ENCODE measurements at places on chromosomes 5 and 9.

DNA sequence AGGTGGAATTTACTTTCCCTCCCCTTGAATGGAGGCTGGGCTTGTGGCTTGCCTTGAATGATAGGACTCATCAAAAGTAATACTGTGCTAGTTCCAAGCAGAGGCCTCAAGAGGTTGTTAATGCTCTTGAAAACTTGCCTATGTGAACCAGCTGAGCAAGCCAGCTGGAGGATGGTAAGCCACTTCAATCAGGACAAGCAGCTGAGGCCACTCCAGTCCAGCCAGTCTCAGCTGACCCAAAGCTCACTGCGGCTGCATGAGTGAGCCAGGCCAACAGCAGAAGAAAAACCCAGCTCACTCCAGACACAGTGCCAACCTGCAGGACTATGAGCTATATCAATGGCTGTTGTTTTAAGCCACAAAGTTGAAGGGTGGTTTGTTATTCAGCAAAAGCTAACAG lies 182.8 kb downstream of the MCTP1 start:
- no peak for DNase-seq

GRCh38 chr5:125006011-125006685 lies 259.7 kb upstream of the ZNF608 start:
- DNase-seq, result no peak

- DNase-seq, result no peak
These were observed 40.0 kb downstream of the FBXL7 start for GRCh38 chr5:15539951-15540350.

- no peak for DNase-seq
These were observed 366.0 kb downstream of the HTR1A start for GRCh38 chr5:63596254-63596653.

DNA sequence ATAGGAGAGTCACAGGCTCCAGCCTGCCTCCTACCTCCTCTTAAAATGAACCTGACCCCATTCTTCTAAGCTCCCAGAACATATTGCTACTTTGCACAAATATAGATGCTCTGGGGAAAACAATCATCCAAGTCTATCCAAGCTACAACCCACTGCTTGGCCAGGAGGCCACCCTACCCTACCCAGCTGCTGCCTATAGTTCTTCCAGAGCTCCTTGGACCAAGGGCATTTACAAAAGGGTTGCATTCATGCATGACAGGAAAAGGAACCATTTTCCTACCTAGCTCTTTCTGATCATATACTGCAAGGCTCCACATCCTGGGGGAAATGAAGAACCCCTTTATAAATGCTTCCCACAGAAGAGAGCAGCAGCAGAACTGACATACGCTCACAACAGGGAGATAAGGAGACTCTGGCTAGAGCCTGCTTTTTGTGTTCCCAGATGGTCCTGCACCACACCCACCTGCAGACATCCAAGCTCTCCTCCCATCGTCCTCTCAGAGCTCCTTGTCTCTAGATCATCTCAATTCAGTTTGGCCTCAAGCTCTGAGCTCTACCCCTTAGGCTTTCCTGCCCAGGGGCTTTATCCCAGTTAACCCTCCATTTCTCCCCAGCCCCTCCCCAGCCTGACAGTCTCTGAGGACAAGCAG lies 185.5 kb downstream of the SPOCK1 start:
- no peak for DNase-seq

- DNase-seq, result no peak
These were observed 99.7 kb downstream of the SERINC5 start for GRCh38 chr5:80156156-80156555.

All from AG08396 (cell line).